Umbilical cord (tissue), 2 donors: ENCODE measurements at places on chromosomes 2 and 18. TPM values are rescaled to one million over a fixed set of nuclear protein-coding genes. Genes with fewer than 3 reads are reported as not detected.

Gene GPR45
- not detected for total RNA-seq

Gene IL36G
- not detected for total RNA-seq

Gene TXNDC2
- total RNA-seq: 5.1 TPM

Gene MRO
- total RNA-seq: 1.9 TPM

Gene KLHL41
- 0.72 TPM for total RNA-seq

Gene GALNT3
- 11.8 TPM for total RNA-seq

Gene MYOM1
- total RNA-seq: 42.6 TPM

Gene DLGAP1
- 20.7 TPM for total RNA-seq

Gene STPG4
- total RNA-seq: 8.4 TPM

Gene TACR1
- 8.2 TPM for total RNA-seq

Gene ANKRD62
- total RNA-seq: 1.9 TPM

Gene DNAH7
- total RNA-seq: 4.8 TPM

Gene VWA3B
- total RNA-seq: 6.7 TPM

Gene SPEG
- total RNA-seq: 61.9 TPM

DNA sequence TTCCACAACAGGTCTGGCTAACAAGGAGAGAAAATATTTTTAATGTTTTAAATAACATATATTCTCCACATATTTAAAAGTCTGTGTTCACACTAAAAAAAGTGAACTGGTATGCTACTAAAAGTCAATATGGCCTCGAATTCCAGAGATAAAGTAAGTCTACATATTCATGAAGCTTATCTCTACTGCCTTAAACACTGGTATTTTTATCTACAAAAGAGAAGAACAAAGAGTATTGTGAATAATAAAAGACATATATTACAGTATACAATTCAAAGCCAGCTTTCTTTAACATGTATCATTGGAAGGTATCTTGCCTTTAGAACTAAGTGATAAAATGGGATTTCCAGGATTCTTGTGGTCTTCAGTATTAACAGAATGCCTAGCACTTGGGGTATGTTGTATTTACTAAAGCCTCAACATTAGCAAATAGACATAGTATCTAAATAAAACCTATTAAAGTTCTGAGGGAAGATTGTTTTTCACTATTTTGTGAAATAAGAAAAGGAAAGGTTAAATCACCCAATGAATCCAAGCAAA is 302.8 kb upstream of the CCDC68 start:
- no peak for DNase-seq

DNA sequence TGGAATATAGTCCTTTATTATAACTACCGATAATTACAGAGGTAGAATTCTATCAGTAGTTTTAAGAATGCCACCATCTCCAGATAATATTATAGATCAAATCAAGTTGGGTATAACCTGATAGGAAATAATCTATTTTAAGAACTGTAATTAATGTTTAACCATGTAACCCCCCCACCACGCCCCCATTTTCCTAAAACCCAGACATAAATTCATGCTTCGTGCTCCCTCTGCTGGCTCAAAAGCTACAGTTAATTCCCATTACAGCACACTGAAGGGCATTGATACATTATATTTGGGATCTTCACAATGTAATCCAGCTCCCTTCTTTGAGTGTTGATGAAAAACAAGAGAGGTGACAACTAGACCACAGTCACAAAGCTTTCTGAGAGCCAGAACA is 228.0 kb upstream of the SMAD7 start:
- no peak for DNase-seq

GRCh38 chr2:167814881-167815718 is 432.3 kb downstream of the STK39 start:
- no peak for DNase-seq

GRCh38 chr2:239113171-239113570 is 265.3 kb downstream of the TWIST2 start:
- peak; percentile 47 for DNase-seq

GRCh38 chr18:23209031-23209430 is 73.7 kb downstream of the CABLES1 start:
- no peak for DNase-seq

DNA sequence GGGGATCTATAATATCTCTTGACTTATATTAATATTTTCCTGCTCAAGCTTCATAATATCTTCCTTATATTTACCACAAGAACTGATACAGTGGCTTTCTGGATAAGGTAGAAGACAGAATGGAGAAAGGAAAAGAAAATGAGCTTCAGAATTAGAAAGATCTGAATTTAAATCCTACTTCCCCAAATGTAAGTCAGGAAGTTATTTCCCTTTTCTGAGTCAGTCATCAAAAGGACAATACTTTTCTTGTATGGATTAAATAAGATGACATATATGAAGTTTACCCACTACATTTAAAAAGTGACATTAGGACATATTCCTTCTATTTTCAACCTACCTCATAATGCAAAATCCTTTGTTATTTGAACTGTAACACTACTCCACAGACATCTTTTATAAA is 19.0 kb downstream of the KRCC1 start:
- no peak for DNase-seq

GRCh38 chr18:32152705-32153448 is 37.0 kb upstream of the MEP1B start:
- DNase-seq: no peak

DNA sequence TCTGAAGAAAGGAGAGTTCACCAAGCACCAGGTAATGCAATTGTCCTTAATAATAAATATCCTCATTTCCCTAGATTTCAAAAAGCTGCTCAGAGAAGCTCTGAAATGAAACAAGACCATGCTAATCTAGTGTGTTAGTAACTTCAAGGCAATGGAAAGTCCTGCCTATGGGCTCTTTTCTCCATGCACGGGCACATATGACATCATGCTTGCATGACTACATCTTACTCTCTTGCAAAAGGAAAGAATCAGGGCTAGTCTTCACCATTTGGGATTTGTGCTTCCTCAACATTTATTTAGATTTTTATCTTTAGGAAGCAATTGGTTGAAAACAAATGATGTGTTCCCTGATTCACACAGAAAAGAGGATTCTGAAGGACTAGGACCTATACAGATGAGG is 204.0 kb upstream of the POU3F3 start:
- no peak for DNase-seq

- DNase-seq: no peak
Observed at GRCh38 chr2:59622599-59623308, 930.7 kb downstream of the BCL11A start.

DNA sequence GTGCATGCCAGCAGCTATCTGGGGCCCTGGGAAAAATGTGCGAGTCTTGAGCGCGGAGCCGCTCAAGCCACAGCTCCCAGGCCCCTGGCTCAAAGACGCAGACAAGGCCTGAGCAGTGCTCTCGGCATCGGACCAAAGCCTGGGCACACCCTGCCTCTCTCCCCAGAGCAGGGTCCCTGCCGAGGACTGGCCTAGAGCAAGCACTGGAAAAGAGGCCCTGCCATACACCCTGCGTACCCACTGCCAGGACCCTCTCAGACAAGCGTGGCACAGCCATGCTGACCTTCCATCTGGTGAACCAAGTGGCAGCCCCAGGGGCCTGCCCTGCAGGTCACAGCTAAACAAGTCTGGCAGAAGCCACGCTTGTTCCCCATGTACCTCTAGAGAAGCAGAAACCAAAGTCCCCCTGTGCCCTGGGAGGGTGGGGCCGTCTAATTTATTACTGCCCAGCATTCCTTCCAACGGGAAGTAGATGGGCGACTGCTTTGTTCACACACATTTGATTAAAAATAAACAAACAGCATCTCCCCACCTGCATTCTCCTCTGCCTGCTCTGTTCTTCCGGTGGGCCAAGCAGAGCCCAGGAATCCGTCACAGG is 14.0 kb downstream of the STK25 start:
- DNase-seq: no peak

DNA sequence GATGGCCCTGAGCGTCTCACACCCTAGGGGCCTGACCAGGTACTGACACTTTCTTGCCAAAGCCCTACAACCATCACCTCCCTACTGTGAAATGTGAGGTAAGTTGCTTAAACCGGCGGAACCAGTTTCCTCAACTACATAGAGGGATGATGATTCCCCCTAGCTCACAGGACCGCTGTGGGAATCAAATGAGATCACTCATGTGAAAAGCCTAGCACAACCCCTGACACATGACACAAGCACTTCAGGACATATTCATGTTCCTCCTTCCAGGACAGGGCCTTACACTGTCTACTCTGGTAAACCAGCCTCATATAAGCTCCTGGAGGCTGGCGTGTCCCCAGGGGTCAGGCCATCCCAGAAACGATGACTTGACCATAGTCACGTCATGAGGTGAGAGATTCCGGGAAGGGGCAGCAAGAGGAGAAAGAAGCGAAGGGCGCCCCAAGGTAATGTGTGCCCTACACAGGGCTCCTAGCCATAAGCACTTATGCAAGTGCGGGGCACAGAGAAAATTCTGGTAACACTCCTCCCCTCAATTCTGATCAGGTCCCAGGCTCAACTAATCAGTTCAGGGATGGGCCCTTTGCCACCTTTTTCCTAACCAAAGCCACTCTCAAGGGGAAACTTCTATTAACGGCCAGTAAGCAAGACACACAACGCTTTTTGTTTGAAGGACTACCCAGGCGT is 49.5 kb downstream of the C2orf42 start:
- peak; percentile 86 for DNase-seq

DNA sequence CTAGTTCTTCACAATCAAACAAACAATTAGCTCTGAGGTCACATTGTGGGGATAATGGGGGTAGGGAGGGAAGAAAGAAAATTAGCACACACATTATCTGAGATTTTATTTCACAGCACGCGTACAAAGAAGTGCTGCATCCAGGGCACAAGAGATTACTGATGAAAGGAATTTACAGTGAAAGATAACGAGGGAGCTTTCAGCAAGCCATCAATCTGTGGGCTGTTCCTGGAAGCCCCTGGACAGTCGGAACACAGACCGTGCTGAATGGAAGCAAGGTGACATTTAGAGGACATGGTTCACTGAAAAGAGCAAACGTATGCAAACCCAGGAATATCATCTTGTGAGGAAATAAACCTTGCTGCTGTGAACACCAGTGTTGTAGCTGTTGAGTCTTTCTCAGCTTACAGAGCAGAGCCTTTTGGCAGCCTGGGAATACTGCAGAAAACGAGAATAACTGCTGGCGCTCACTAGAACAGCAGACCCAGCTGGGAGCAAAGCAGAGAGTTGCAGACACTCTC is 63.2 kb downstream of the SCG2 start:
- peak; percentile 88 for DNase-seq

- DNase-seq: no peak
Observed at GRCh38 chr18:22145160-22145559, 24.2 kb upstream of the GATA6 start.

DNA sequence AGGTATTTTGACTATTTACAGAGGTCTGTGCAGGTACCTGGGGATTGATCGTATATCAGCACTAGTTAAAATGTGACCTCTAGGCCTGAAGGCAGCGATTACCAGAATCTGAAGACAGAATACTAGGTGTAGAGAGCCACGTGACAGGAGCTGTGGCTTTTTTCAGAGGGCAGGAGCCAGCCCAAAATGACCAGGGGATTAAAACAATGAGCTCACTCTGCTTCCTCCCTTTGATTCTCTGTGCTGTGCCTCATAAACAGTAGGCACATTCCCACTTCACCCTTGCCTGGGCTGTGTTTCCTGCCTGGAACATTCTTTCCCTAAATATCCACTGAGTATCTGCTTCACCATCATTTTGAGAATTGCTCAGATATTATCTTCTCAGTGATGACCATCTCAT is 15.2 kb downstream of the ITGAV start:
- DNase-seq: no peak

DNA sequence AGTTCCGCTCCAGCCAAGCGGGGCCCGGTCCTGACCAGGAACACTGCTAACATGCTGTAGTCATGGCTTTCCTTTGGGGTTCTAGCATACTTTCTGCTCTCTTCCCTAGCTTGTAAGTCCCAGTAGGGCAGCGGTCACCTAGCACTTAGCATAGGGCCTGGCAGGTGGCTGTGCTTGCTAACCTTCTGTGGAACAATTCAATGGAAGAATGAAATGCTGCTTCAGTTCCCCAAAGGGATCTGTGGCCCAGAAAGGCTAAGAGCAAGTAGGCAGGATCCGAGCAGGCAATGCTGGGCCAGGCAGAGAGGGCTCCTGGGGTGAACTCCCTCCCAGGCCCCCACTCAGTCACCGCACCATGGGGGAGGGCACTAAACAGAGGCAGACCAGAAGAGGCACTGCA is 266.8 kb downstream of the CELF4 start:
- DNase-seq: no peak

GRCh38 chr2:24153478-24153877 is 21.4 kb upstream of the FAM228A start:
- no peak for DNase-seq

DNA sequence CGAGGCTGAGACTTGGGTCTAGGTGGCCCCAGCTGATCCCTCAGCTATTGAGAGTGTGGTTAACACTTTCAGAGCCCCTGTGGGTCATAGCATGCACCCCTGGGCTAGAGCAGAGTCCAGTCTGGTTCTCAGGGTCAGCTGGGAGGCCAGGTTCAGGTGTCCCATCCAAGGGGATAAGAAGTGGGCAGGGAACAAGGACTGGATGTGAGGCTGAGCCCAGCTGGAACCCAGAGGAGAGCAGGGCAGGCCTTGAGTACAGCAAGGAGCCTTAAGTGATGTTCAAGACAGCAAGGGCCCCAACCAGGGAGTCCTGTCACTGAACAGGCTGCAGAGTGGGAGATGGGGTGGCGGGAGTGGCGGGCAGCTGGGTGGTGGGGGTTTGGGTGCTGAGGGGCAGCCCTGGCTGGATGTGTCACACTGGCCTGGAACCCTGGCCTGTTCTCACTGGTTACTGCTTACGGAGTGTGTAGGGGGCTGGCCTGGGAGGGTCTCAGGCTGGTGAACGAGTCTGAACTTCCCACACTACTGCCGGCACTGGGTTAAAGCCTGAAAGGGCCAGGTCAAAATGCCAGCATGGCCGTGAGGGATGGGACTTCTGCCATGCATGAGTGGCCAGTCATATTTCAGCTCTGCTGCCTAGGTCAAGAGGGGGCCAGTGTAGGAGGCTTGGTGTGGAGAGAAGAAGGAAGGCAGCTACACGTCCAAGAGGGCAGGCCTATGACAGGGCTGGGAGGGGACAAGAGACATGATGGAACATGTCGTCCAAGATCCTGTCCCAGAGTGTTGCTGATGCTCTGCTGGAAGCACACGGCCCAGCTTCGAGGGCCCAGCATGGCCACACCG is 13.6 kb downstream of the TMEM185B start:
- no peak for DNase-seq

- DNase-seq: peak; percentile 25
Observed at GRCh38 chr2:215003001-215003400, 135.4 kb downstream of the ABCA12 start.

GRCh38 chr2:64348386-64349130 is 105.4 kb upstream of the LGALSL start:
- DNase-seq: no peak
